Calu3 (cell line): ENCODE measurements at places on chromosomes 1 and 21. TPM values are rescaled to one million over a fixed set of nuclear protein-coding genes. Genes with fewer than 3 reads are reported as not detected.

Gene ALPL
- 0.31 and 0.93 TPM in 2 replicates for total RNA-seq

- DNase-seq = no peak
These were observed 13.3 kb upstream of the BECN2 start for GRCh38 chr1:241944300-241944699.

DNA sequence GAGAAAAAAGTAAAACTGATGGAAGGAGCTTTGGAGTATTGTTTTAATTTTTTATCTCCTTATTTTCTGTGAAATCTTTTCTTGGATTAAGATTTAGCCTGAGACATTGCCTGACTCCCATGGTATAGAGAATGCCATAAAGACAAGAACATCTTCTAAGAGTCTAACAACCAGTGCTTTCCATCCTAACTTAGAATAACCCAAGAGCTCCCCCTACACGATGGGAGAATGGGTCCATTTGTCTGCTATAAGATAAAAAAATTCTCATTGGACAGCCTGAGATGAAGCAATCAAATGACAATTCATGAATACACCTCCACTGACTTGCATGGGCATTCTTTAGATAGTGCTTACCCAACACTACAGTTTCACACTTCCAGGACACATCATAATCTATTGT, 478.1 kb downstream of the TTLL7 start:
- no peak for DNase-seq

DNA sequence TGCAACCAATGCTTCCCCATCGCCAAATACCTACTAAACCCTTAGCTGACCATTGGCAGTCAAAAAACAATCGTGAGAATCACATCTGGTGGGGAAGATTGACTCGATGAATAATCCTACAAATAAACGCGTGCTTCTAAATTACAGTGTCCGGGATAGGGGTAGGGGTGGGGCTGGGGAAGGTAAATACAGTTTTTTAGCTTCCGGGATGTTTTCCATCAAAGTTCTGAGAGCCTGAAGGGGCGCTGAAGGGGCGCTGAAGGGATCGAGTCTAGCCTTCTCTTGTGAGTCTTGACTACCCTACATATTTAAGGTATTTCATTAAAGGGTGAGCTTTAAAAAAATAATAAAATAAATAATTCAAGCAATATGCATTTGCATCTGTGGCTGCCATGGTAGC, 40.5 kb downstream of the RRAGC start:
- DNase-seq = no peak

DNA sequence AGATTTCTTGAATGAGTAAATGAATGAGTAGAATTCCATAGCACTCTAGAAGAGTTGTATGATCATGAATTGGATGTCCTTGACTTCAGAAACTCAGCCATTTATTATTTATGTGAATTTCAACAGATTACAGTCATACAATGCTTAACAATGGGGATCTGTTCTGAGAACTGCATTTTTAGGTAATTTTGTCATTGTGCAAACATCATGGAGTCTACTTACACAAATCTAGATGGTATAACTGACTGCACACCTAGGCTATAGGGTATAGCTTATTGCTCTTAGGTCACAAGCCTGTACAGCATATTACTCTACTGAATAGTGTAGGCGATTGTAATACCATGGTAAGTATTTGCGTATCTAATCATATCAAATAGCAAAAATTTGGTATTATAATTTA, 59.6 kb downstream of the PRRX1 start:
- DNase-seq = no peak

DNA sequence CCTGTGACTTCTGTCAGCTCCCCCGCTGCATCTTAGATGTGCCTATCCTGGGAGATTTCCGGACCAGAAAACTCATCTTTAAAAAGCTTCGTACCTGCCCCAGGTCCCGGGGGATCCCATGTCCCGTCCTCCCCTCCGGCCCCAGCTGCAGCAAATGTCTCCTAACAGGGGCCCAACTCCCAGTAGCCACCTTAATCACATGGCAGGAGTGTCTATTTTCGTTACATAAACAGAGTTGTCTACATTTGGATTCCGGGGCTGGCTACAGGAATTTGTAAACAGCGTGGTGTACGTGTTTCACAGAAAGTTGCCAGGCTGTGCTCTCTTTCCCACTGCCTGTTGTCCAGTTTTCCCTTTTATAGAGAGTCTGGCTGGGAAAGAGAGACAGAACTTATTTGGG, 17.9 kb upstream of the KCNE2 start:
- no peak for DNase-seq

DNA sequence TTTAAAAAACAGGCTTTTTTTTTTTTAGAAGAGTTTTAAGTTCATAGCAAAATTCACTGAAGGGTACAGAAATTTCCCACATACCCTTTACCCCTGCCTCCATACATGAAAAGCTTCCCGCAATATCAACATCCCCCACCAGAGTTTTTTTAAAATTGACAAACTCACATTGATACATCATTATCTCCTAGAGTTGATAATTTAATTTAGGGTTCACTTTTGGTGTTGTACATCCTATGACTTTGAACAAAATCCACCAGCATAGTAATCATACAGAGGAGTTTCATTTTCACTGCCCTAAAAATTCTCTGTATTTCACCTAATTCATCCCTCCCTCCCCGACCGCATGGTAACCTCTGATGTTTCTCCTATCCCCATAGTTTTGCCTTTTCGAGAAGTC, 53.6 kb upstream of the KCNK2 start:
- no peak for DNase-seq
